T-helper 2 cell (primary cell): ENCODE measurements at places on chromosomes 1 and 21.

GRCh38 chr1:22318279-22318981 lies 133.2 kb upstream of the ZBTB40 start:
- DNase-seq: no peak

GRCh38 chr21:32426592-32427051 lies 14.1 kb downstream of the EVA1C start:
- no peak for DNase-seq

- DNase-seq: no peak
Observed at GRCh38 chr1:147892216-147892615, 10.4 kb upstream of the GJA8 start.

DNA sequence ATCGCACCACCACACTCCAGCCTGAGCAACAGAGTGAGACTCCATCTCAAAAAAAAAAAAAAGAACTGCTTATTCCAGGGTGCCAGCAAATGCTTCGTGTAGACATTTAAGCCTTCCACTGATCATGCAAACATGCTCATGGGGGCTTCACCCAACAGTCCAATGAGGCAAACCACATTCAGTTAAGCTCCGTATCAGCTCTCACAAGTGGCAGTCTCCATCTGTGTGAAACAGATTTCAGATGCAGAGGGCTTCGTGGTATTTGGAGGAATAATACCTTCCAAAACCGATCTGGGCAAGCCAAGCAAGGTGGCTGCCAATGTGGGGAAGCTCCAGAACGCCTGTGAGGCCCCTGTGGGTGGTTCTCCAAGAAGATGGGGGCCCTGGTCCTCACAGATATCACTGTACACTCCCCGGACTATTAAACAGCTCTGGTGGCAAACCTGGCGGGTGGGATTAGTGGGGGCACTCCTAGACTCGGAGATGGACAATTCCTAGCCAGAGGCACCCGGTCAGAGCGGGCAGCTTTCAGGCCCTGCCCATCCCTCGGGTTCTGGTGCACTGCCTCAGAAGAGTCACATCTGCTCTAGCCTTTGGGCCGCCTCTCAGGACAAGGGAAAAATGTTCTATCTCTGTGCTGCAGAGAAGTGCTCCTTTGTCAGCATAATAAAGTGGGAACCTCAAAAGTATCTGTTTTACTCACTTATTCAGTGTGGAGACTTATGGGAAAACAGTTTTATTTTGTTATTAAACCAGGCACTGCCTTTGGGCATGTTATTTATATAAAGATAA lies 10.2 kb downstream of the CREG1 start:
- no peak for DNase-seq

GRCh38 chr1:229870381-229870780 lies 196.7 kb upstream of the GALNT2 start:
- no peak for DNase-seq

- DNase-seq: no peak
Observed at GRCh38 chr1:222441066-222441465, 106.8 kb downstream of the HHIPL2 start.

DNA sequence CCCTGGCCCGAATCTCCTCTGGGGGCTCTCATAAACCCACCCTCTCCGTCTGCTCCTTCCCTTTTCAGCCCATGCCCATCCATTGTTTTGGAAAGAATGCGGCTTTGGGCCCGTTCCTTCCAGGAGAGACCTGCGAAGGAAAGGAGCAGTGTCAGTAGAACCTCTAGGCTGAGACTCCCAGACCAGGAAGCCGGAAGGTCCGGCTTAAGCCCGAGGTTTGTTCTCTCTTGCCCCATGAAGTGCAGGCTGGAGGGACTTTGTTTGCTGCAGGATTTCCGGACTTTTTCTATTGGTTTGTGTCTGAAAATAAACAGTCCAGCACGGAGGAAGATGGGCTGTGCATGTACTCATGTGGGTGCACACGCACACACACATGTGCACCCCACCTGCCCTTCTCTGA lies 49.8 kb downstream of the ELK4 start:
- no peak for DNase-seq

- no peak for DNase-seq
Observed at GRCh38 chr1:212430955-212431394, 1.7 kb upstream of the NENF start.

DNA sequence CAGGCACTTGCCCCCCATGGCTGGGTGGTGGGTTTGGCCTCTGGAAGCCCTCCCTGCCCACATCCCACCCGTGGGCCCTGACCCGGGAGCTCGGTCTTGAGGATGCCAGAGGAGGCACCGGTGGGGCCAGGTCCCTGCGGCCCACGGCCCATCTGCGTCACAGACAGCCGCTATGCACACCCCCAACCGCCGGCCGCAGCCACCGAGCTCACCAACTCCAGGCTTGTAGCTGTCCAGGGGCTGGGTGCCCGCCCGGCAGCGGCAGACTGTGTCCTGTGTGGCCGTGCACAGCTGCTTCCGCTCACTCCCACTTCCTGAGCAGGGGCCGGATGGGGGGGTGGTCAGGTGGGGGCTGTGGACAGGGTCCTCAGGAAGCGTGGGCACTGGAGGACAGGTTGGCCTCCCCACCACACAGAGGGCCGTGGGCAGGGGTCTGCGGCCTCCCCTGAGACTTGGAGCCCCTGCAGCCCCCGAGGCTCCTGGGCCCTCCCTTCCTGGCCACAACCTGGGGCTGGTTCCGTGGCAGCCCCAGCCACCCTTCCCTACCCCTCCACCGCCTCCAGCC lies 1.1 kb downstream of the TNFRSF4 start:
- DNase-seq: peak; percentile 36

DNA sequence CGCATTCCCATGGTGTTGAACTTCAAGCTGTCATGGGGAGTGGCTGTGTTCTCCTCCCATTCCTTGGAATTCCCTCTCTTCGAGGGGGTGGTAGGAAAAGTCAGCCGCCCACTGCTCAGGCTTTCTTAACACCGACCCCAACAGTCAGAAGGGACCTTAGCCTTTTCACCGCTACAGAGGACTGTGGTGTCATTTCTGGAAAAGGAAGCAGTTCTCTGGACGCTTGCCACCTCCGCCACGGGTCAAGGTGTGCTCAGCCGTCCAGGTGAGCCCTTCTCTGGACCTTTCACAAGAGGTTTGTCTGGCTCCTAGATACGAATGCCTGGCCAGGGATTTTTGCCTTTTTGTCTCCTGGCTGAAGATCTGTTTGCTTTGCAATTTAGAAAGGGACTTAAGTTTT lies 31.8 kb downstream of the CLIC6 start:
- no peak for DNase-seq

DNA sequence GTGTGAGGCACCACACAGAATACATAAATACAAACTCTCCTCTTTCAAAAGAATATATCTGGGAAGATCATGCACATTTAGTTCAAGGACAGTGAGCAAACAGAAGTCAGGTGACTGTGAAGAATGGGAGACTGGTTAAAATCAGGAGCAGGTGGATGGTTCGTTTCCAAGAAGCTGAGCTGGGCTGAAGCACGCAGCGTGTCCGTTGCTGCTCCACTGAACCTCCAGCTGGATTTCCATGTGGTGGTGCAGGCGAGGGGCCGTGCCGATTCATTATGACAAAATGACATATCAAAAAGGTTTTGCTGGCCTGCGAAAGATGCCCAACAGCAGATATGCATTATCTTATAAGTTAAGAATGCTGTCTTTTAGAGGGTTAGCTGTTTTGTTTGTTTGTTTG lies 66.0 kb downstream of the OLIG1 start:
- DNase-seq: no peak
